Umbilical cord (tissue), 2 donors: ENCODE measurements at places on chromosomes 1 and 21. TPM values are rescaled to one million over a fixed set of nuclear protein-coding genes. Genes with fewer than 3 reads are reported as not detected.

DNA sequence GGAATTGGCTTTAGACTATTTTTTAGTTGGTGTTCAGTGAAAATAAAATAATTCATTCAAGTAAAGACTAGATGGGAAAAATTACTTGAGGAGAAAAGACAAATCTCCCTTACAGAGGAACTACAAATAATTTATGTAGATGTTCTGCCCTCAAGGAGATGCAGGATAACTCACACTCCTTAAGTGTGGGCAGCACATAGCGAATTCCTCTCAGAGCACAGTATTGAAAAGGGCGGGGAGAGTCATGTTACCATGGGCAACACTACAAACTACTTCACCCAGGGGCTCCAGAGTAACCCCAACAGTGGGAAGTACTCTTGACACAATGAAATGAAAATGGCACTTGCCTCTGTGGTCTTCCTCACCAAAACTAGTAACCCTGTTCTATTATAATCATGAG lies 20.6 kb upstream of the LAMC2 start:
- no peak for DNase-seq

DNA sequence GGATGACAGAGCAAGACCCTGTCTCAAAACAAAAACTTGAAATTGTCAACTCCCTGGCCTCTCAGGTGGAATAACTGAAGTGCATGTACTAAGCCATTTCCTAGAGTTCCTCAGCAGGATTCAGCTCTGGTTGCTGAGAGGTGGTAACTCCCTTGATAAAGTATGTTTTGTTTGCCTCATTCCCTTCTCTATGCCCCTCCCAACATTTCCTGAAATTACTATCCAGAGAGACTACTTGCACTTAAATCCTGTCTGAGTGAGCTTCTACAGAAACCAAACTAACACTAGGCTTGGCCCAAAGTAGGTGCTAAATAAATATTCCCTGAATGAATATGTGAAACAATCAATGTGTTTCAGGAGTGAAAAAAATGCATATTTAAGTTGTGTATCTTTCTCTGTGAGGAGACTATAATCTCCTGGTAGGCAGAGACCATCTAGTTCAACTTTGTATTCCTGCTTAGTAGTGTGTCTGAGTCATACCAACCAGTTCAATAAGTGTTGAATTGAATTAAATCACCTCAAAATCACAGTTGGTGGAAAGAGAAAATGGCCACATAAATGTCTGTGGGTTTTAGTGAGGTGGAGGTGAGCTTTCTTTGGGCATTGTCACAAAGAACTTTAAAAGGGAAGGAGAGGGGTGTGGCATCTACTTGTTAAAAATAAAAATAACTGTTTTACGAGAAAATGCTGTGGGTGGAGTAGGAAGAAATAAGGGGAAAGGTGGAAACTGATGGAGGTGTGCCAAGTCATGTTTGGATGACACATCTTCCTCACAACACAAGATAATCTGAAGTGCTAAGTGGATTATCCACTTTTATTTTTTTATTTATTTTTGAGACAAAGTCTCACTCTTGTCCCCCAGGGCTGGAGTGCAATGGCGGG lies 12.6 kb downstream of the RIMKLA start:
- DNase-seq: no peak

- DNase-seq: no peak
These were observed 16.3 kb downstream of the ACBD6 start for GRCh38 chr1:180486092-180486491.

DNA sequence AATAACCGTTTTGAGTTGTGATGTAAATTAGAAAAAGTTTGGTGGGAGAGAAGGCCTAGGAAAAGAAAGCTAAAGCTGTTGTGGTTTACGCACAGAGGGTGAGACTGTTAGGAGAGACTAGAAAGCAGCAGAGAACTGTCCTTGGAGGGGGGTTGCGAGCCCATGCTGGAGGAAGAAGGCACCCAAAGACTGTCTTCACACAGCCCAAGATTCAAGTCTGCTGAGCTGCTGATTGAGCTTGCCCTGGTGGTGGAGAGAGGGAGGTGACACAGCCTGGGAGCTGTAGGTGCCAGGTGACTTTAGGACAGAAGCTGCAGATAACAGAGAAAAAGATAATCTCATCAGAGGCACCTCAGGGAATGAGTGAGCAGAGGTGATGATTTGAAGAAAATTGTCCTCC lies 18.3 kb upstream of the TLR5 start:
- no peak for DNase-seq

DNA sequence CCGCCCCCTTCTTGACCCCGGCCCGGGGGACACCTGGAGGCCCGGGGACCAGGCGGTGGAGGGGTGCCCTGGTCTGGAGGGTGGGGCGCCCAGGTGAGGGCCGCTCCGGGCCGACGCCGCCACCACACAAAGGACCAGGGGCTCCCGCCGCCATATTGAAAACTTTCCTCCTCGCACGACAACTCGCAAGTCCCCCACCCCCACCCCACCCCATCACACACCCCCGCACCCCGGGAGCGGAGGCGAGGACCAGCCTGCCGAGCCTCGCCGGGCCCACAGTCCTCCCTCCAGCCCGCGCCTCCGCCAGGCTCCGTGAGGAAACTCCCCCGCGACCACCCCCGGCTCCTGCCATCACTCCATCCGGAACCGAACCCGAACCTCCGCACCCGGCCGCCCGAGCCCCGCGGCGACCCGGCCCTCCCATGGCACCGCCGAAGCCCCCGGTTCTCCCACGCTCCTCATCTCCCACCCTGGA lies 733 bp downstream of the KDM5B start:
- DNase-seq: peak; percentile 27

DNA sequence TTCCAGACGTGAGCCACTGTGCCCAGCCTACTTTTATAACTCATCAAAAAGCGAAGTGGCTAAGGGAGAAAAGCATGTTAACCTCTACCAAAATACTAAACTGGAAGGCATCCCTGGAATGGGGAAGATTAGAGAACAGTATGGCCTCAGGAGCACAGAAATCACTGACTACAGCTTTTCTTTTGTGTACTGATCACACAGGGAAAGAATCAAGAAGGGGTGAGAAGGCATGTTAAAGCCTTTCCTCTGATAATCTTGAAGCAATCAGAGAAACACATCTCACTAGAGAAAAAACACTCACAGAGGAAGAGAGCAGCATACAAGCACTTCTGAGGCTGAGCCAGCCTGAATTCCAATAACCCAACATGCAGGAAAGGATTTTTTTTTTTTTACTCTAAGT lies 10.7 kb downstream of the PCAT6 start:
- peak; percentile 79 for DNase-seq

DNA sequence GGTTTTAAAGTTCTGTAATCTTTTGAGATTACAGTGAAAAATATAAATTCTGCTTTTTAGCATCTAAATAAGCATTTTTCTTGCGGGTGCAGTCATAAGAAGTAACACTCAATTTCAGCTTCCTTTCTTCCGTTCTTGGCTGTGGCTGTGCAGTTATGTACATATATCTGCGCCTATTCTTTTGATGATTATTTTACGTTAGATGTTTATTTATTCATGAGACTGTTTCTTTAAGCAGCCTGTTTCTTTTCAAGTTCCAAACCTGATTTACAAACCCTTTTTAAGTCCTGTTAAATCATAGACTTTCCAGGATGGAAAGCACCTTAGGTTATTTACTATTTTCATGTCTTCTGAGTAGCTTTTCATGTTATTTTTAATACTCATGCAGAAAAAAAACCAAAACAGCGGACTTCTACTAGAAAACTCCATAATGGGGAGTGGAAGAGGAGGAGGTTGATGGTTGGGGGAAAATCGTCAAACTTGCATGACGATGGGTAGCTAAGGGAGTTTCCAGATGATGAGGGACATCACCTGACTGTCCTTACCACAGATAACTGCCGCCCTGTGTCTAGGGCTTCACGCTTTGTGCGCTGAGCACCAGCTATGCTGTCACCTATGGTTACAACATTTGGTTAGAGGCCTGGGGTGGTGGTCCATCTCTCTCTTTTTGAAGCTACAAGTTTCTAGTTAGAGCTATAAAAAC lies 2.6 kb downstream of the PRDM2 start:
- no peak for DNase-seq

DNA sequence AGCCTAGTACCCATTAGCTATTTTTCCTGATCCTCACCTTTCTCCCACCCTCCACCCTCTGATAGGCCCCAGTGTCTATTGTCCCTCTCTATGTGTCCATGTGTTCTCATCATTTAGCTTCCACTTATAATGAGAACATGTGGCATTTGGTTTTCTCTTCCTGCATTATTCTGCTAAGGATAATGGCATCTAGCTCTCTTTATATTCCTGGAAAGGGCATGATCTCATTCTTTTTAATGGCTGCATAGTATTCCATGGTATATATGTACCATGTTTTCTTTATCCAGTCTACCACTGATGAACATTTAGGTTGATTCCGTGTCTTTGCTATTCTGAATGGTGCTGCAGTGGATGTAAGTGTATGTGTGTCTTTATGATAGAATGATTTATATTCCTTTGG lies 178.9 kb downstream of the NEK7 start:
- DNase-seq: no peak

GRCh38 chr1:22539510-22540118 lies 23.7 kb upstream of the EPHA8 start:
- DNase-seq: no peak

- no peak for DNase-seq
These were observed 144.5 kb downstream of the NAV1 start for GRCh38 chr1:201683397-201683796.

DNA sequence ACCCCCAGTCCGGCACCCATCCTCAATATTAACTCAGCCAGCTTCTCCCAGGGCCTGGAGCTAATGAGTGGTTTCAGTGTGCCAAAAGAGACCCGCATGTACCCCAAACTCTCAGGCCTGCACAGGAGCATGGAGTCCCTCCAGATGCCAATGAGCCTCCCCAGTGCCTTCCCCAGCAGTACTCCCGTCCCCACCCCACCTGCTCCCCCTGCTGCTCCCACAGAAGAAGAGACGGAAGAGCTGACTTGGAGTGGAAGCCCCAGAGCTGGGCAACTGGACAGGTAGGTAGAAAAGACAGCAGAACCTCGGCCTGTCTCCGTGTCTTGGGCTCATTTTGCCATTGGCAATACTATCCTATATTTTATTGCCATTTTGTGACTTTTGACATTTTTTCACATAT lies 45.4 kb upstream of the IPO9 start:
- DNase-seq: no peak

DNA sequence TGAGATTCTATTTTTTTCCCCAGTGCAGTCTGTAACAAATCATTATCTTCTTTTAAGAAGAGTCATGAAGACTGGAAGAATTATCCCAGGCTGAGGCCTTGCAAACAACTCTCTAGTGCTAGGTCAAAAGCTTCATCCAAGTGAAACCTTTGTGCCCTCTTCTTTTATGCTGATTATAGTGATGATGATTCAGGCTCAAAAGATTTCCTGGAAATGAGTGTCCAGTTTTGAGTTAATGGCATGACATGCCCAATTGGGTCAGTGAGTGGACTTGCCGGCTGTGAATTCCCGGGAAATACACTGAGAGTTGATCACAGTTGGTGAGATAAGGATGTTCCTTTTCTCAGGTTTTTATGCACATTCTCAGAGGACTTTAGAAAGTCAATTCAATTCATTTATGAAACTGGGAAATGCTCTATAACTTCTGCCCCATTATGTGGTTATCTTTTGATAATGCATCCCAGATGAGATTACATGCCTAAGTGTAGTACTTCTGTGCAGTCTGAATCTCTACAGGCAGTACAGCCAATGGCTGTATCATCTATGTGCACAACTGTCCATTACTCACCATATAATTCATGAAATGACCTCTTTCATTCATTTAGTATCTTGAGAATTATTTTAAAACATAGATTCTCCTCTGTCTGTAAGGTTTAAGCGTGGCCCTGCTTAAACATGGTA lies 66.2 kb downstream of the S1PR1 start:
- DNase-seq: no peak

DNA sequence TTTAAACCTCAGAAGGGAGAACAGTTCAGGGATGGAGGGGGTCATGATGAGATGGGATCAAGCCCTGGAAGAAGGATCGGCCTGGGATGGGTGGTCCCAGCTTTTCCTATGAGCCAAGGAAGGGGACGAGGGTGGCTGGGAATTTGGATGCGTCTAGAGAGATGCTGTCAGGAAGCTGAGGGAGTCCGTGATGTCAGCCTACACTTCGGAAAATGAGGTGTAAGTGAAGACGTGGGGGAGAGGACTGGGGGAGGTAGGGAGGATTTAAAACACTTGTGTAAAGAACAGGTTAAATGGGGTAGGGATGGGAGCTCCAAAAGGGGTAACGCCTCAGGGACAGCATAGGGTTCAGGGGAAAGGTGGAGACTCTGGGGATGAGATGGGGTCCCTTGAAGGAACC lies 27.5 kb downstream of the DLGAP3 start:
- DNase-seq: no peak

DNA sequence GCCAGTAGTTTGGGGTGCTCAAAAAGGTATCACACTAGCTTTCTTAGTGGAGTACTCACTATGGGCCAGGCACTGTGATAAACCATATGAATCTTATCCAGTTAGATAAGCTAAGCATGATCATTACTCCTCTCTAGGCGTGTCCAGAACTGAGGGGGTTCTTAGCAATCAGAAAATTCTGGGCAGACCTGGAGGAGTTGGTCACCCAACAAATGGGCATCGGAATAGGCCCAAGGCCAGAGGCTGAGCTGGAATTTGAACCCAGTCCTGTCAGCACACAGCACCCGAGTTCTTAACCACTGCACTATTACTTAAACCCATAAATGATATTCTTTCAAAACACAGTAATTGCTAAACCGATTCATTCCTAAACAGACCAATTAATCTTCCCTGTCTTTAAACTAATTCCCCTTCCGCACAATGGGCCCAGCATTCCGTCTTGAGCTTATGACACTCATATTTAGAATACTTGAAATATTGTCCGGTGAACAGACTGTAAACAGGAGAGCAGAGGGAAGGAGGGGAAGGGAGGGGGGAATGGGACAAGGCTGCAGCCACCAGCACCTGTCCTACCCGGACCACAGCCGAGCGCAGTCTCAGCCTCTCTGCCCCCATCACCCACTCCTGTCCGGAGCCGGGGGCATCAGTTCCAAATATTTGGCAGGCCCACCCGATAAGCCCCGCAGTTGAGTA lies 113.0 kb upstream of the GADD45A start:
- no peak for DNase-seq

GRCh38 chr1:224541901-224542630 lies 74.1 kb upstream of the CNIH3 start:
- DNase-seq: no peak

ESRRG gene
- 5.8 TPM for total RNA-seq

OR2T29 gene
- 10.8 TPM for total RNA-seq

AADACL3 gene
- 5.8 TPM for total RNA-seq

PLA2G2A gene
- 12.3 TPM for total RNA-seq

LRRC71 gene
- not detected for total RNA-seq

CFAP107 gene
- total RNA-seq: not detected

ERICH3 gene
- 2.4 TPM for total RNA-seq

ASH1L gene
- 49.6 TPM for total RNA-seq

CELSR2 gene
- 2.6 TPM for total RNA-seq
